Activated naive CD8-positive, alpha-beta T cell treated with anti-CD3 and anti-CD28 coated beads, Interleukin-2, amount 10 ng/mL, durations not matched to agents 7 days and 5 days (primary cell): ENCODE measurements at places on chromosomes 4 and X.

GRCh38 chr4:166400270-166400894, 527.3 kb downstream of the TLL1 start:
- H3K27ac ChIP-seq, result no peak overlapping the region
- DNase-seq, result no peak
- H3K36me3 ChIP-seq, result no peaks in the 10 kb centered on the region
- H3K4me3 ChIP-seq, result no peak overlapping the region
- H3K4me1 ChIP-seq, result no peaks in the 10 kb centered on the region

DNA sequence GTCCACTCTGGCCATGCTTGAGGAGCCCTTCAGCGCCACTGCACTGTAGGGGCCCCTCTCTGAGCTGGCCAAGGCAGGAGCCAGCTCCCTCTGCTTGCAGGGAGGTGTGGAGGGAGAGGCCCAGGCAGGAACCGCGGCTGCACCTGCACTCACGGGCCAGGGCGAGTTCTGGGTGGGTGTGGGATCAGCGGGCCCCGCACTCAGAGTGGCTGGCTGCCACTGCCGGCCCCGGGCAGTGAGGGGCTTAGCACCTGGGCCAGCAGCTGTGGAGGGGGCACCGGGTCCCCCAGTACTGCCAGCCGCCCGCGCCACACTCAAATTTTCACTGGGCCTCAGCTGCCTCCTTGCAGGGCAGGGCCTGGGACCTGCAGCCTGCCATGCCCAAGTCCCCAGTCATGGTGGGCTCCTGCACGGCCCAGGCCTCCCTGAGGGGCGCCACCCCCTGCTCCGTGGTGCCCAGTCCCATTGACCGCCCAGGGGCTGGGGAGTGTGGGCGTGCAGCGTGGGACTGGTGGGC, 347.2 kb upstream of the SPOCK3 start:
- no peak for DNase-seq
- H3K27ac ChIP-seq, result no peak overlapping the region
- no peaks in the 10 kb centered on the region for H3K27me3 ChIP-seq

GRCh38 chr4:6416518-6417286, 55.7 kb downstream of the PPP2R2C start:
- no peaks in the 10 kb centered on the region for H3K36me3 ChIP-seq
- H3K4me1 ChIP-seq, result no peaks in the 10 kb centered on the region
- no peak overlapping the region for H3K4me3 ChIP-seq
- H3K27me3 ChIP-seq, result no peaks in the 10 kb centered on the region
- H3K27ac ChIP-seq, result no peak overlapping the region
- DNase-seq, result peak; percentile 10

- H3K27ac ChIP-seq, result no peak overlapping the region
- no peaks in the 10 kb centered on the region for H3K27me3 ChIP-seq
- H3K4me3 ChIP-seq, result no peak overlapping the region
Observed at GRCh38 chrX:6131287-6131686, 97.4 kb downstream of the NLGN4X start.
